ENCODE measurements at places on chromosomes 3 and 15.
A peak's percentile ranks its signal among the peaks of the same experiment; 100 is the strongest.

- peak; percentile 29 for DNase-seq
These were observed 12.6 kb upstream of the PAK2 start for GRCh38 chr3:196726788-196727675.

DNA sequence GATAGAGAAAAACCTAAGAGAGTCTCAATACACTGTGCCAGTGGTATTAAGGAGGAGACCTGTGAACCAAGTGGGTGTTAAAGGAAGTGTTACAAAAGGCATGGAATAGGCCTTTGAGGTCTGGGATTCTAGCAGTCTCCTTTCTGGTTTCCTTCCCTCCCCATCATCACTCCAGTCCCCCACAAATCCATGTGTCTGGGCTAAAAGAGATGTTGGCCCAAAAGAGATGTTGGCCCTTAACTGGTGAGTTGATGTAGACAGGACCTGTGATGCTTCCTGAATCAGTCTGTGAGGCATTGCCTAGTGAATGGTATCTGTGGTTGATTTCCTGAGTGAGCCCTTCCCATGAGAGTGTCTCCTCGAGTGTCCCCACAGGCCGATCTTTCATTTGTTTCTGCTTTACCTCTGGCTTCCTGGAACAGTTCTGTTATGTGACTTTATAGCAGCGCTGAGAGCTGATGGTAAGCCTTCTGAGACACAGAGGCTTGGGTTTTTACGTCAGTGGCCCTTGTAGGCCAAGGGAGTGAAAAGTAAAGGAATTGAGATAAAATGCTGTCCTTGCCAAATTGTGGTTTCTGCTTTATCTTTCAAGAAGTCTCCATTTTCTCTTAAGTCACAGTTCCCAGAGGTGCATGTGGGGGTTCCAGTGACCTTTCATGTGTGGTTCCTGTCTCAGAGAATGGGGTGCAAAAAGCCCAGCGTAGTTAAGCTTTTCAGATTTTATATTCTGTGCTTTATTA is 87.8 kb downstream of the KLHL25 start:
- peak; percentile 57 for DNase-seq

GRCh38 chr15:96553931-96554330 is 223.4 kb downstream of the NR2F2 start:
- DNase-seq, result no peak

DNA sequence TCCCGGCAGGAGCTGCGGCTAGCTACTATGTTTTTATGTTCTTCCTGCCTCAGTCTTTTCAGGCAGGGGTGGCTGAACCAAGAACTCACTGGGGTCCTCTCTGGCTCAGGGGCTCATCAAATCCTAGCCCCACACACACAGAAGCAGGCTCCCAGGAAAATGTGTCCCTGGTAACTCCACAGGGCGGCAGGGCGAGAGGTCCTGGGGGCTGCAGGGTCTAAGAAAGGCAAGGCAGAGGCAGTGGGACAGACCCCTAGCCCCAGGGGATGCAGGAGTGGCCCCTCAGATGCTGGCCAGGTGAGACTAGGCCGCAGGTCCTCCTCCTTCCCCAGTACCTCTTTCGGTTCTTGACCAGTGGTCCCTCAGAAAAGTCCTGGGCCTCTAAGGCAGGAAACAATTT is 48.9 kb downstream of the PTH1R start:
- no peak for DNase-seq

DNA sequence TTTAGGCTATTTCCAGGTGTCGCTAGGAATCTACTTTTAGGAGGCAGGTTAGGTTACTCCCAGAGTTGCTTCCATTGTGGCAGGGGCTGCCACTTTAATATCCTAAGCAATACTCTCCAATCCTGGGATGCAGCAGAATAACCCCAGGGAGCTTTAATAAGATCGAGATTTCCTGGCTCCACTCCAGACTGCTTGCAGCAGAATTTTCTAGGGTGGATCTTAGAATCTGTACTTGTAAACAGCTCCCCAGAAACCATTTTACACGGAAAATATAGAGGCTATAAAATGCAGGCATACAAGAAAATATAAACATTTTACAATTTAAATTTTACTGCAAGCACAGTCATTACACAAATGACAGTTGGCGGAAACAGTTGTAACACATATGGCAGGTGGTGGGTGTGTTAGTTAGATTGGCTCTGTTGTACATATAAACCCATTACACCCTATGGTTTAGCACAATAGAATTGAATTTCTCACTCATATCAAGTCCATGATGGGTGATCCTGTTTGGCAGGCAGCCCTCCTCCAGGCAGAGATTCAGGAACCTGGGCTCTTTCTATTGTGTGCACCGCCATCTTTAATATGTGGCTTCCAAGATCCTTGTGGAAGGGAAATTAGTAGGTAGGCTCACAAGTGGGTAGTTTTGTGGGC is 35.0 kb upstream of the TNFAIP8L3 start:
- DNase-seq, result no peak

DNA sequence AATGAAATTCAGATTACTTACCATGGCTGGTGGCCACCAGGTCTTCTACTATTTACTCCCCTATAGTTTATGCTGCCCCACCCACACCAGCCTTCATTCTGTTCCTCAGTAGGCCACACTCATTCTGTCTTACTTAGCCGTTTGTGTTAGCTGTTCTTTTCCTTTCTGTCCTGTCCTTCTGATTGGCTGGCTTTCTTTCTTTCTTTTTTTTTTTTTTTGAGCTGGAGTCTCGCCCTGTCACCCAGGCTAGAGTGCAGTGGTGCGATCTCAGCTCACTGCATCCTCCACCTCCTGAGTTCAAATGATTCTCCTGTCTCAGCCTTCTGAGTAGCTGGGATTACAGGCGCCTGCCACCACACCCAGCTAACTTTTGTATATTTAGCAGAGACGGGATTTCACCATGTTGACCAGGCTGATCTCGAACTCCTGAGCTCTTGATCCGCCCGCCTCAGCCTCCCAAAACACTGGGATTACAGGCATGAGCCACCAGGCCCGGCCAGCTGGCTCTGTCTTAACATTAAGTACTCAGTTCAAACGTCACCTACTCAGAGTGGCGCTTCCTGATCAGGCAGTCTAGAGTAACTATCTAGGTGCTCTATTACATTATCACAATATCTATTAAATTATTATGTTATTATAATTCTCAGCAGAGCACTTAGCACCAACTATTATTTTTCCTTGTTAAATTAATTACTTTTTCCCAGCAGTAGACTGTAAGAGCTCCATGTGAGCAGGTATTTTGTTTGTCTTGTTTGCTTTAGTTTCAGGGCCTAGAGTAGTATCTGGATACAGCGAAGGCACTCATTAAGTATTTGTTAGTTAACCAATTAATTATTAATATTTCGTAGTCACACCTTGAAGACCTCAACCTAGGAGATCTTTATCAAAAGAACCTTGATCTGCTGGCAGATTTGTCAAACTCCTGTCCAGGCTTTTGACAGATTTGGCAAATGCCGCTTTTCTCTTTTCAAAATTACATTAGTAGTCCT is 6.4 kb downstream of the CMSS1 start:
- DNase-seq, result no peak

DNA sequence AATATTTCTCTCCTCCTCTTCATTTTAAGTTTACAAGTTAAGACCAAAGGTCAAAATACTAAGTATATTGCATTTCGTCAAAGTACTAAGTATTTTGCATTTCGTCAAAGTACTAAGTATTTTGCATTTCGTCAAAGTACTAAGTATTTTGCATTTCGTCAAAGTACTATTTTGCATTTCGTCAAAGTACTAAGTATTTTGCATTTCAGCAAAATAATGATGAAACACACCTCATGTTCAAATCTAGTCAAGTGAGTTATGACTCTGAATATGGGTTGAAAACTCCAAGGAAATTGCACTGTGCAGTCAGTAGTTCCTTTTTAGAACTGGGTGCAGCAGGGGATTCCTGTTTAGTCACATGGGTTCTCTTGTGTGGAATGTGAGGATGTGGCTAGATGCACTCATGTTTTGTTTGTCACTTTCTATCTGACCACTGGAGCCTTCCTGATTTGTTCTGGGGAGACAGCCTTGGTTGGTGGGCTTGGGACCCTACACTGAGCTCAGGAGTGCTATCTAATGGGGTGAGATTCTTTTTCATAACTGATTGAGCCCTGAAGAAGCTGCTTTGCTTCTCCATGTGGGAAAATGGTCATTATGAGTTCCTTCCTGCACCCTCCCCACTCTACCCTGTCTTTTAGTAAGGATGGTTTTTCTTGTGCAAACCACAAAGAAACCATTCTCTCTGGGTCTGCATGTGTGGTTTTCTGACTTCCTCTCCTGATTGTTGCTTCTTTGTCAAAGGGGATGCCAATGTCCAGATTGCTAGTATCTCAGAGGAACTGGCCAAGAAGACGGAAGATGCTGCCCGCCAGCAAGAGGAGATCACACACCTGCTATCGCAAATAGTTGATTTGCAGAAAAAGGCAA is 73.4 kb downstream of the CCK start:
- DNase-seq, result no peak

GRCh38 chr15:20344601-20345400 is 196.8 kb downstream of the GOLGA6L6 start:
- no peak for DNase-seq

GRCh38 chr15:92118162-92118935 is 264.8 kb downstream of the SLCO3A1 start:
- no peak for DNase-seq

DNA sequence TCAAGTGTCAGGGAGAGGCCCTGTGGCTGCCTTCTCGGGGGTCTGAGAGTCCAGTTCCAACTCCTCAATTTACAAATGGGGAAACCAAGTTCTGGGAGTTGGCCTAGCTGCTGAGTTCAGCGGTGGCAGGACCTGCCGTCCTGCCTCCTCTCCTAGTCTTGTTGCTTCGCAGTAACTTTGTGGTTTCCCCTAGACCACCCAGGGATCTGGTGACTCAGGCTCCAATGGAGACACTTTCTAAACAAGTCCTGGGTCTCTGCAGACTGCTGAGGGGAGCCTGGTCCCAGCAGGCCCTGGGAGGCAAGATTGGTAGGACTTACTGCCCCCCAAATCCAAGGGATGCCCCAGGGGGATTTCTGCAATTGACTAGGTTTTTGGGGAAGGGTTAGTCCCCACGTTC is 83.6 kb downstream of the SMAD6 start:
- no peak for DNase-seq

DNA sequence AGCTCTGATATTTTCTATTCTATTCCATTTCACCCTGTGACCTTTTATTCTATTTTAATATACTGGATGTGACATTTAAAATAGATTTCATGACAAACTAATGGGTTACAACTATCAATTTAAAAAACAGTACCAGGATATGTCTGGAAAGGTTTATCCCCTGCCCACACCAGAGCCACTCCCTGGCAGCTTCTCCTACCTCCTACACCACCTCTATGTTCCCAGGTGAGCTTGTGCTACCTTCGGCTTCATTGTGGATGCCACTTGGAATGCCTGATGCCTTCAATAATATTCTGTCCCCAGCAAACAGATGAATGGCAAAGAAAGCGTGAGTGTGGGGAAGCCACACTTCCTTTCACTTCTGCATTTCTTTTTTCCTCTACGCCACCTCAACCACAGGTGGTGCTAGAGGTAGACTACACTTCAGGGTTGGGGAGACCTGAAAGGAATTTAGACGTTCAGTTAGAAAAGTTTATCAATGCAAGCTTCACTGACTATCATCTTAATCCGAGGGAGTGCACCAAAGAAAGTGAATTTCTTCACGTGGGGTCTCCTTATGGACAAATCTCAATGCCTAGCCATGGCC is 213.0 kb downstream of the SSR3 start:
- DNase-seq, result no peak

DNA sequence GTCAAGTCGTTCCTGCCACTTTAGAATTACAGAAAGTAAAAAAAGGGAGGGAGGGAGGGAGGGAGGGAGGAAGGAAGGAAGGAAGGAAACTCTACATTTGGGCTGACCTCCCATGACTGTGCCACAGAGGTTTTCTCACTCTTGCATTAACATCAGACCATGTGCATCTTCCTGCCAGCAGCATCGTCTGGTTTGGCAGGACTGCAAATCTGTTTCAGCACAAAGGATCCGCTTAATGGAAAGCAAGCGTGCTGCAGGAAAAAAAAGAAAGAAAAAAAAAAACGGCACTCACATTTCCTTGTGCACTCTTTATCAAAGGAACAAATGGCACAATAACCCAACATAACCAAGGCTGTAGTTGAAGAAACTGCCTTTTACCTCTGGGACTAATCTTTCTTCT is 148.8 kb upstream of the HES1 start:
- no peak for DNase-seq

DNA sequence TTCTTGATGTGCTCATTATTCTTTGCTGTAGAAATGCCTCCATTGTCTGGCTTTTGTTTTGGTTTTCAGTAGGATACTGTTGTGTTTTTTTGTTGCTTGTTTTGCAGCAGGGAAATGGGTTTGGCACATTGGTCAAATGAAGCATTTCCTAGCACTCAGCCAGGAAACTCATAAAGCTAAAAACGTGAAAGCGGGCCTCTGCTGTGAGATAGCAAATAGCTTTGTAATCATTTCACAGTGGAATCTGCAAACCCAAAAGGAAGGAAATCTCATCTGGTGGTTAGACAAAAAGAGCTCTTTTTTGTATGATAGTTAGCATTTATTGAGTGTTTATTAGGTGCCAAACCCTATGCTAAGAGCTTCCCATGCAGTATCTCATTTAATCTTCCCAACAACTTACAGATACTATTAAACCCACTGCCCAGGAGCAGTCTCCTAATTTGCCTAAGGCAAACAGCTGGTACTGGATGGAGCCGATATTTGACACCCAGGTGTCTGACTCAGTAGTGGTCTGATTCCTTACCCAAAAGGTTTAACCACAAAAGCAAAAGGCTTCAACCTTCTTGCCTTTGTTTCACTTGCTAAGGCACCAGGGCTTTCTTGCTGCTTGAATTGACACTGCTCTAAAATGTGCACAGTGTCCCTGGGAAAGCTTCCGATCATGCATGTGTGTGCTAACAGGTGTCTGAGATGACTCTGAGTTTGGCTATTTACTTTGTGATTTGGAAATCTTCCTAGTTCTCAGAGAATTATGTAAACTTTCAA is 527.9 kb upstream of the MDFIC2 start:
- no peak for DNase-seq

- peak; percentile 3 for DNase-seq
These were observed 348.0 kb upstream of the DPPA4 start for GRCh38 chr3:109685084-109686079.

- no peak for DNase-seq
These were observed 26.4 kb downstream of the RTF1 start for GRCh38 chr15:41443275-41443674.

GRCh38 chr3:58690490-58690889 is 23.9 kb upstream of the FAM3D start:
- DNase-seq, result no peak

- DNase-seq, result no peak
These were observed 14.0 kb downstream of the PLCD1 start for GRCh38 chr3:38015485-38015884.

DNA sequence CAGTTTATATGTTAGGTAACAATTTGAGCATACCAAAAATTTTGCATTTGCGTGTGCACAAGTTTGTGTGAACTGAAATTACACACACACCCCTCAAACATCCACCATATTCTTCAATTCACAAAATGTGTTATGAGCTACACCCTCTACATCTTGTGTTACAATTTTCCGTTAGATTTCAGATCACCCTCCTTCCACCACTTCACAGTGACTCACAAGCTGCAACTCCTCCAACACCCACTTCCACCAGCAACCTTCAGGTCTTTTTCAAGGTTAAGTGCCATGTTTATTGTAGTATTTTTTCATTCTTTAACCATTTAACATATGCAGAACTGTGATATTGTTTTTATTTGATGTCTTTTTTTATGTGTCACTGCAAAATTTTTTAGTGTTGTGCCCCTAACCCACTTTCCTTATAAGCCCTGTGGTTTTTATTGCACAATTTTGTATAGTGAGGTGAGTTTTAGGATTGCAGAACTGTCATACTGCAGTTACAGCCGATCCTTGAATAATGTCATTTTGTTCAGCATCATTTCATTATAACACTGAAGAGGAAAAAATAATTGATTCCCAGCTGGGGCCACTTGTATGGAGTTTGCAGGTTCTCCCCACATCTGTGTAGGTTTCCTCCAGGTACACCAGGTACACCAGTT is 148.9 kb downstream of the PLCL2 start:
- no peak for DNase-seq

- no peak for DNase-seq
These were observed 24.4 kb downstream of the ISG20 start for GRCh38 chr15:88663141-88663621.

Measured in stimulated activated CD4-positive, alpha-beta T cell treated with anti-CD3 and anti-CD28 coated beads, Interleukin-15, amount 100 ng/mL, for 24 hours (primary cell).